Mucosa of descending colon (tissue), 3 donors: ENCODE measurements at places on chromosomes 16 and 17. TPM values are rescaled to one million over a fixed set of nuclear protein-coding genes. Genes with fewer than 3 reads are reported as not detected.

DNA sequence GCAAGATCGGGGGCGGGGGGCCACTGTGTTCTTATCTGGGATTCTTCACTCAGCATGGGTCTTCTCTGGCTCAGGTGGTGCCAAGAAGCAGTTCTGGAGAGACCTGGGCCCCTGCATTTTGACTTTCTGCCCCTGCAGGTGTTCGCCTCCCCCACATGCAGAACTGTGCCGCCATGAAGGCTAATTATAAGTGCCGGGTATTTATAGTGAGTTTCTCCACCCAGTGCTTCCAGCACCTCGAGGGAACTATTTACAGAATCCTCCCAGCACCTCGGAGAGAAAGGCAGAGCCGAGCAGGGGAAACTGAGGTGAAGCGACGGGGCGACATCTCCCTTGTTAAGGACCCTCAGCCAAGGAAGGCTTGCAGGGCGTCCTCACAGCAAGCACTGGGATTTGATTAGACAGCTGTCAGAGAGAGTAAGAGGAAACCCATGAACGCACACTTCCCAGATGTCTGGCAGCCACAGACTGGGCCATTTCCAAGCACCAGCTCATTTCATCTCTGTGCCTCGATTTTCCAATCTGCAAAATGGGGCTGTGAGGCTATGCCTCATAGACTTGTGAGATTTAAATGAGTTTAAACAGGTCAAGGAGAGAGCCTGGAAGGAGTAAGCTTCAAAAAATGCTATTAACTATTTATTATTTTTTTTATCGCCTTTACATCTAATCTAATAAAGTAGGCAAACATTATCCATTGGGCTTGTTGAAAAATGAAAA, 36.4 kb upstream of the GRIN2A start:
- no peak for DNase-seq

GRCh38 chr16:83164816-83165215, 538.0 kb downstream of the CDH13 start:
- DNase-seq = no peak

GRCh38 chr17:58527949-58528348, 13.5 kb upstream of the MTMR4 start:
- DNase-seq = no peak

GRCh38 chr17:82365606-82366295, 5.8 kb upstream of the UTS2R start:
- DNase-seq = peak; percentile 22

- DNase-seq = no peak
Observed at GRCh38 chr16:53632526-53632925, 71.1 kb downstream of the RPGRIP1L start.

GRCh38 chr17:3735515-3735914, 11.8 kb downstream of the HASPIN start:
- DNase-seq = peak; percentile 17

DNA sequence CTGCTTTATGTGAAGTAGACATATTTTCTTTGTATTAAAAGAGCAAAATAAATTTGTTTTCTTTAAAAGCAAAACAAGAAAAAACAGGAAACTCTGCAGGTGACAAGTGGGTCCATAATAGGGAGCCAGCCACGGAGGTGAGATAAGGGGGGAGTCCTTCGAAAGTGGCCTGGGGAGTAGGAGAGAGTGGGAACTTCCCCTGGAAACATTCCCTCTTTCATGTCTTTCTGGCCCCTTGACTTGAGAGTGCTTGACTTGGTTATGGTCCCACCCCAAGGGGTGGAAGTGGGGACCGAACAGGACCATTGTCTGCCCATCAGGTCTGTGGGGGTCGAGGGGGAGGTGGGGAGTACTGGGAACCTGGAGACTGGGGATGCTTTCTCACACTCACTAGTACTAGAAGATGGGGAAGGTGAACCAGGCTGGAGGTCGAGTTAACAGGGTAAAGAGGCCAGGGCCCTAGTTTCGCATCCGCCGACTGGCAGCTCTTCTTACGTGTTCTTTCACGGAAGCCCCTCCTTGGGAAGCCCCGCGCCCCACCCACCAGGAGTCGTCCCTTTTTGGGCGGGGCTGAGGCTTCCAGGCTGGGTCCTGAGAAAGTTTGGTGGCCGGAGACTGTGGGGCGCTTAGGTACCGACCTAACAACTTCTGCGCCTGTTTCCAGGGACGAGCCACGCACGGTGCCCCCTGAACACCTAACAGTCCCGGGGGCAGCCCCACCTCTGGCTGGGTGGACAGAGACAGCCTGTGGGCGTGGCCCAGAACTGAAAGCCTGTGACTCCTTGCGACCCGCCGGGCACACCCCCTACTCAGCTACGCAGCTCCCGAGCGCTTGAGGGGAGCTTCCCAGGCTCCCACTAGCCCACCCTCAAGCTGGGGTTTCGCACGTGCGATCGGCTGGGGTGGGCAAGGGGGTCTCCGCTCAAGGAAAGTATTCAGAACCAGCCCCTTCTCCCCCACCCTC, 790 bp downstream of the TRADD start:
- peak; percentile 91 for DNase-seq

DNA sequence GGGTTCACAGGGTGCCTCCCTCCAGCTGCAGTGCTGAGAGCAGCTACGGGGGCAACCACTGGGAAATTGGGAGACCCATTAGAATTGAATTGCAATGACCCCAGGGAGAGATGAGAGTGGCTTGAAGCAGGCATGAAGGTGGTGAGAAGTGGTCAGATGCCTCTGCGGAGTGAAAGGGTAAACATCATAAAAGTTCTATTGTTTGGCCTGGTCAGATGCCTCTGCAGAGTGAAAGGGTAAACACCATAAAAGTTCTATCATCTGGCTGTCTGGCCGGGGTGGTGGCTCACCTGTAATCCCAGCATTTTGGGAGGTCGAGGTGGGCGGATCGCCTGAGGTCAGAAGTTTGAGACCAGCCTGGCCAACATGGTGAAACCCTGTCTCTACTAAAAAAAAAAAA, 53.5 kb downstream of the TNFRSF13B start:
- no peak for DNase-seq

DNA sequence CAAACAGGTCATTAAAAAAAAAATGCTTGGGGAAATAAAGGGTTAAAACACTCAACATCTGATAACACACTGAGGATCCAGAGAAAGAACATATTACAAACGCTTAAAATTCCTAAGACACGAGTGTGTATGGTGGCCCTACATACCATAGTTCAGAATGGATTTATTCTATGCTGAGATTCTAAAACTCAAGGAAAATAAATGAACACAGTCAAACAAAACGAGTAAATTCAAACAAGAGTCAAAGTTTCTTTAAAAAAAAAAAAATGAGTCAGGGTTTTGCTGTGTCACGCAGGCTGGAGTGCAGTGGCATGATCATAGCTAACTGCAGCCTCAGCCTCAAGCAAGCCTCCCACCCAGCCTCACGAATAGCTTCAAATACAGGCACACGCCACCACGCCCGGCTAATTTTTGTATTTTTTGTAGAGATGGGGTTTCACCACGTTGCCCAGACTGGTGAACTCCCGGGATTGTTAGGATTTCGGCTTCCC, 17.4 kb downstream of the CRK start:
- DNase-seq = no peak

DNA sequence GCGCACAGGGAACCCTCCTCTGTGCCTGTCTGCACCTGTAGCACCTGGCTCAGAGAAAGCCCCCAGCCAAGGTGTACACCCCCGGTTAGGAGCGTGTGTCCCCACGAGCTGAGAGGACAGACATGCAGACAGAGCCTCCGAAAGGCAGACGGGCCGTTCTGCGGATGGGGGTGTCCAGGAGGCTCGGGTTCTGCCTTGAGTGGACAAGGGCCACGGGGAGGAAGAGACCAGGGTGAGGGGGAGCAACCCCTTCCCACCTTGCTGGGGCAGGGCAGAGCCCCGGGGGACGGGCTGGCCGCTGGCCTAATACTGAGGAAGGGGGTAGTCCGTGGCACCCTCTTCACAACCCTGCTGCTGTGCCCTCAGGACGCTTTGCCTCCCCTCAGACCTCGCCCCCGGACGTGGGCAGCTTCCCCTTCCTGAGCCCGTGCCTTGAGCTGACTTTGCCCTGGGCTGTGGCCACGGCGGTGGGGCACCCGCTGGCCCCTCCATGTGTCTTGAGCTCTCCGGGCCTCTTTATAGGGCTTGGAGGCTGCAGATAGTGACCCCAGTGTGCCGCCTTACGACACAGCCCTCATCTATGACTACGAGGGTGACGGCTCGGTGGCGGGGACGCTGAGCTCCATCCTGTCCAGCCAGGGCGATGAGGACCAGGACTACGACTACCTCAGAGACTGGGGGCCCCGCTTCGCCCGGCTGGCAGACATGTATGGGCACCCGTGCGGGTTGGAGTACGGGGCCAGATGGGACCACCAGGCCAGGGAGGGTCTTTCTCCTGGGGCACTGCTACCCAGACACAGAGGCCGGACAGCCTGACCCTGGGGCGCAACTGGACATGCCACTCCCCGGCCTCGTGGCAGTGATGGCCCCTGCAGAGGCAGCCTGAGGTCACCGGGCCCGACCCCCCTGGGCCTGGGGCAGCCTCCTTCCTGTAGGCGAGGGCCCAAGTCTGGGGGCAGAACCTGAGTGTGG, 5.7 kb downstream of the SLC22A31 start:
- peak; percentile 19 for DNase-seq

GRCh38 chr16:19916064-19916463, 31.4 kb upstream of the GPRC5B start:
- DNase-seq = no peak

GRCh38 chr17:5630434-5630833, 46.1 kb upstream of the NLRP1 start:
- no peak for DNase-seq

- DNase-seq = no peak
Observed at GRCh38 chr17:28492352-28493310, 13.5 kb upstream of the FOXN1 start.

Gene GNG13
- not detected for total RNA-seq

Gene NOG
- total RNA-seq = not detected

Gene MYH2
- total RNA-seq = 0.41 TPM

Gene ZG16B
- total RNA-seq = 24.3 TPM

Gene TRAP1
- 69.1 TPM for total RNA-seq

Gene EXOC7
- total RNA-seq = 91.0 TPM

Gene RPH3AL
- total RNA-seq = 36.7 TPM

Gene MYLK3
- total RNA-seq = 0.41 TPM

Gene HERPUD1
- total RNA-seq = 159 TPM
